ENCODE measurements at places on chromosomes 7 and 10.

DNA sequence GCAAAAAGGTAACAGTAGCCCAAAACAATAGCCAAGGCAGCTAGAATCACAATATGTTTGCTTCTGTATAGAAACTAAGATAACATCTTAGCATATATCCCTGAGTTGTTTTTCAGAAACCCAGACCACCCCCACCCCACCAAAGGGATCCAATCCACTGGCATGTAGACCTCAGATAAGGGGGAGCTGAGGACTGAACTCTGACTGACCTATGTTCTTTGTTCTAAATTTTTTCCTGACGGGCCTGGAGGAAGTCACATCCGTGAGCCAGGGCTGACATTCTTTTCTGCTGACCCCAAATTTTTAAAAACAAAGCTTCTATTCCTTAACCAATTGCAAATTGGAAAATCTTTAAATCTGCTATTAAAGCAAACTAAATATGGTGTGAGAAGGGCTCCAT lies 493.9 kb upstream of the IGFBP3 start:
- DNase-seq, result no peak

- no peak for DNase-seq
Measured at GRCh38 chr10:63884426-63884825, 363.2 kb downstream of the REEP3 start.

GRCh38 chr7:37038706-37039105 lies 314.4 kb upstream of the AOAH start:
- DNase-seq, result no peak

DNA sequence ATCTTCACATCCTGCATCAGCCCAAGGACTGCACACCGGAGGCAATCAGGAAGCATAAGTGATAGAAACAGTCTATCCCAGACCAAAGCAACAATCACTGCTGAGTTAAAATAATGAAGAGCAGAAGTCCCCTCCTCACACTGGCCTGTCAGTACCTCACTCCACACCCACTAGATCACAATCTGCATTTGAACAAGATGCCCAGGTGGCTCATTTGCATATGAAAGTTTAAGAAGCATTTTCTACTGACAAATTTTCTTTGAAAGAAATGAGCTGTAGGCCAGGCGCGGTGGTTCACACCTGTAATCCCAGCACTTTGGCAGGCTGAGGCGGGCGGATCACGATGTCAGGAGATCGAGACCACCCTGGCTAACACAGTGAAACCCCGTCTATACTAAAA lies 77.4 kb downstream of the CUL2 start:
- no peak for DNase-seq

DNA sequence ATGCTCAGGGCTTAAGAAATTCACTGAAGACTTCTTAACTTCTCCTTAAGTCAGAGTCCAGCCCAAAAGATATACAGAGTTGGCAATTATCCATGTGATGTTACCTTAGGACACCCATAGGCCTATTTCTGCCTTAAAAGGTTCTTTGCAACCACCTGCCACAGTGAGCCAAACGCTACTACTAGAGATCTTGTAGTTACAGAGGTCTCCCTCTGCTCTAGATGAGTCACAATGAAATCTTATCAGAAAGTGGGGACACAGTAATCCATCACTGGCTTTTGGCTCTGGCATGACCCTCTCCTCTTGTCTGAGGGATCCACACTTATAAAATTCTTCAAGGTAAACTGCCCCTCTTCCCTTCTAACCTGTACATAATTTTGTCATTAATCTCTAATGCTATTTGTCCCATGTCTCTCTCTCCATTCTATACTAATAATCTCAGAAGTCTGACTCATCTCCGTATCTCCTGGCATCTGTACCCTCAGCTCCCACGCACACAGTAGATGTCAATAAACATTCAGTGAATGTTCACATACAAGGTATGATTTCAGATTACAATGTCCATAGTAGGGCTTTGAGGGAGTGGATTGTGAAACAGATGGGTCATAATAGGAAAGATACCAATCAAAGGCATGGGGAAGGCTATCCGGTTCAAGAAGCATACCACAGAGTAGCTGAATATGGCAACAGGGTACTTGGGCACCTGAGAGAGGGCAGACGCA lies 112.1 kb downstream of the SGMS1 start:
- no peak for DNase-seq

- no peak for DNase-seq
Measured at GRCh38 chr10:62636825-62637248, 167.7 kb upstream of the ADO start.

GRCh38 chr10:101291331-101292193 lies 62.3 kb upstream of the LBX1 start:
- peak; percentile 21 for DNase-seq

DNA sequence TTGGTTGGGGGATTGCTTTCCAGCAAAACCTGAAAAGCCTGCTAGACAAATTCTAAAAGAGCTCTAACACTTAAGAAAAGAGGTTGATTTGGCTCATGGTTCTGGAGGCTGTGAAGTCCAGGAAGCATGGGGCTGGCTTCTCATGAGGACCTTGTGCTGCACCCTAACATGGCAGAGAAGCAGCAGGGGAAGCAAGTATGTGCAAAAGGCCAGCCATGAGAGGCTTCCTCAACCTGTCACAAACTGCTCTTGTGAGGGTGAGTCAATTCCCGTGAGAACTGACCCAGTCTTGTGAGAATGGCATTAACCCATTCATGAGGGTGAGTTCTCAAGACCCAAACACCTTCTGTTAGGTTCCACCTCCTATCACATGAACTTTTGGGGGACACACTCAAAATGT lies 54.3 kb upstream of the IGFBP3 start:
- no peak for DNase-seq

DNA sequence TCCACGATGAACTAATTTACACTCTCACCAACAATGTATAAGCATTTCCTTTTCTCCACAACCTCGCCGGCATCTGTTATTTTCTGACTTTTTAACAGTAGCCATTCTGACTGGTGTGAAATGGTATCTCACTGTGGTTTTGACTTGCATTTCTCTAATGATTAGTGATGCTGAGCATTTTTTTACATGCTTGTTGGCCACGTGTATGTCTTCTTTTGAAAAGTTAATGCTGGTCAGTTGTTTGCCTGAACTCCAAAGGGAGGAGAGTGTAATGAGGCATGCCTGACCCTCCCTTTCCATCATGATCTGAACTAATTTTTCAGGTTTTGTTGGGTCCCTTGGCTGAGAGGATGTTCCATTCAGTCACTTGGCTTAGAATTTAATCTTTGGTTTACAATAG lies 50.7 kb upstream of the SVIL start:
- DNase-seq, result no peak

DNA sequence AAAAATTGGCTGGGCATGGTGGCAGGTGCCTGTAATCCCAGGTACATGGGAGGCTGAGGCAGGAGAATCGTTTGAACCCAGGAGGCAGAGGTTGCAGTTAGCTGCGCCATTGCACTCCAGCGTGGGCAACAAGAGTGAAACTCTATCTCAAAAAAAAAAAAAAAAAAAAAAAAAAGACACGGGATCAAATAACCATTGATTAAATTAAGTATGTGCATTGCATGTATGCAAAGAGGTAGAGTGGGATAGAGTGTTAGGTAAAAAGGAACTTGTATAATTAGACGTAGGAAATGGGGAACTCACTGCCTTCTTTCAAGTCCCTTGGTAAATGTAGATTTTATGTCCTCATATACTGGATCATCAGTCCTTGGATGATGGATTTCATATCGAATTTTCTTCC lies 13.1 kb downstream of the VCL start:
- DNase-seq, result no peak

DNA sequence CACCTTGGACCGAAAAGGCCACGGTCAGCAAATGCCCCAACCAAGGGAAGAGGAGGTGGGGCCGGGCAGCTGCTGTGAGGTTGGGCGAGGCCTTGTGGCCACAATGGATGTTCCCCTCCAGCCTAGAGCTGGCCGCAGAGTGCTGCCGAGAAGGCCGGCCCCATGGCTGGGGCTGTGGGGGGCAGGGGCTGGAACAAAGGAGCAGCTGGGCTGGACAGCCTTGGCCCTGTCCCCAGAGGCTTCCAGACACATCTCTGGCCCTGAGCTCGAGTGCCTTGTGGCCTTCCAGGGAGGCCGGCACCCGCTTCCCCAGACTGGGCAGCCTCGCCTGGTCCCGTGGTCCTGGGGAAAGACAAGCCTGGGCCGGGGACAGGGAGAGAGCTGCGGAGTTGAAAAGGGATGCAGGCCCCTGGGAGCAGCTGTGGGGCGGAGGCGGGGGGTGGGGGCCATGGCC lies 88.0 kb downstream of the PDGFA start:
- no peak for DNase-seq

DNA sequence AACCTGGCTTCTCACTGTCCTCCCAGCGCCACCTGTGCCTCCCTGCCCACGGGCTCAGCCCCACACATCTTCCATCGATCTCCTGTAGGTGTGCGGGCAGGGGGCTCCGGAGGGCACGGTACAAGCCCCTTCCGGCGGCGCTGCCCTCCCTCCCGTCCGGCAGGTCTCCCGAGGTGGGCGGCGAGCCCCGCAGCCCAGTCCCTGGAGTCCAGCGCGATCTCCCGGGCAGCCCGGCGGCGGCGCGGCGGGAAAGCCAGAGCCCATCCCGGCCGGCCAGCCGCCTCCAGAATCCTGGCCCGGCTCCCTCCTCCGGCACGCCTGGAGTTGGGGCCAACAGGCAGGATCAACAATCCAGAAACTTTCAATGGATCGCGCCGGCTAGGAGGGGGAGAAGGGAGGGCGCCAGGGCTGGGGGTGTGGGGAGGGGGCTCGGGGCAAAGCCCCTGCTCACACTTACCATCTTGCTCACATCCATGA lies 100.1 kb downstream of the HIP1 start:
- DNase-seq, result no peak

- DNase-seq, result no peak
Measured at GRCh38 chr7:88037050-88037449, 103.0 kb downstream of the ADAM22 start.

- no peak for DNase-seq
Measured at GRCh38 chr10:30784897-30785605, 155.5 kb upstream of the LYZL2 start.

GRCh38 chr10:43396061-43396927 lies 12.7 kb downstream of the HNRNPF start:
- DNase-seq, result peak; percentile 56

DNA sequence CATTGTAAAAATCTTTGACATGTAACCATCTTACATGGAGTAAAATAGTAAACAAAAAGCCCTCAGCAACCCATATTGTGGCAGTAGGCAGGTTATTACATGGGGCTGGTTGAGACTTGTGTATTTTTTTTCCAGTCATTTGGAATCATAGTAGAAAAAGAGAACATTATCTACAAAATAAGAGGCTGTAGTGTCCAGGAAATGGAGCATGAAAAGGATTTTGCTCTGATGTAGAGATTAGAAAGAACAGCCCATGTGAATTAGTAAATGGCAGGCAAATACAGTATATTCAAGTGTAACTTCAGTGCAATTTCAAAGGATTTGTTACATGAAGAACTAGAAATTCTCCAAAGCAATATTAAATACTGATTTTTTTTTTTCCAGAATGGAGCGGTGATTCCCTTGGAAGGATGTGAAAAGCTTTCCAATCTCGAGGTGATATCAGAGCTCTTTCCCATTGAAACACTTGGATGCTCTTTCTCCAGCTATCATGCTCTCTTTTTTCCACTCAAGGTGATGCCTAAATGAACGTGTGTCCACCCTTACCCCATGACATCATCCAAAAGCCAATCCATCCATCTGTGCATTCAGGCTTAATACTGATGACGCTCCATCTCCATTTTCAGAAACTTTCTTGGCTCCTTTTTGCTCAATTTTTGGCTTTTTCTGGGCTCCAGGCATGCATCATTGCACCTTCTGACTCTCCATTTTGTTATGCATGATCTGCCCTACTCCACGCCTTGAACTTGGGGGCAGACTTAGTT lies 1034.7 kb downstream of the TYW1 start:
- no peak for DNase-seq

- no peak for DNase-seq
Measured at GRCh38 chr10:92816091-92816531, 32.2 kb upstream of the EXOC6 start.

DNA sequence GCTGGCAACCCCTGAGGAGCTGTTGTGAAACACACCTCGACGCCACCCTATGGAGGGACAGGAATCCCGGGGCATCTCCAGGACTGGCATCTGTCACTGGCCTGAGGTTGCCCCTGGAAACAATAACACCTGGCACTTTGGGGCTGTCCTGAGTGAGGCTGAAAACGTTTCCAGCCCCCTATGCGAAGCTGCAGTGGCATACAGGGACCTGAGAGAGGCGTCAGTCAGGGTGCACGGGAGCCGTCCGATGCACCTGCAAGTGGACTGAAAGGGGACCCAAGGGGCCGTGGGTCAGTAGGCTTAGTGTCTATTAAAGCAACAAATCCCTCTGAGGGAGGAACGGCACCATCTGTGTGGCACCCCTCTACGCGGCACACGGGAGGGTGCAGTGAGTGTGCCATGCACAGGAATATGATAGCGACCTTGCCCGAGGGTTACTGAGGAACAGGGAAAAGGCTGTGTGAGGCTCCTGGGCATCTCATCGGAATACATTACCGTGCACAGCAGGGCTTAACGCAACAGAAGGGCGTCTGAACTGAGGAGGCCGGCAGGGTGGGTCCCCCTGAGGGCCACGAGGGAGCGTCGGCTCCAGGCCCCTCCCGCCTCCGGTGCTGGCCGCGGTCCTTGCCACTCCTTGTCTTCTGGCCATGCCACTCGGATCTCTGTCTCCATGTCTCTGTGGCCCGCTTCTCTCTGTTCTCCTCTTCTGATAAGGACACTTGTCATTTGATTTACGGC lies 50.4 kb downstream of the FOXL3 start:
- no peak for DNase-seq

DNA sequence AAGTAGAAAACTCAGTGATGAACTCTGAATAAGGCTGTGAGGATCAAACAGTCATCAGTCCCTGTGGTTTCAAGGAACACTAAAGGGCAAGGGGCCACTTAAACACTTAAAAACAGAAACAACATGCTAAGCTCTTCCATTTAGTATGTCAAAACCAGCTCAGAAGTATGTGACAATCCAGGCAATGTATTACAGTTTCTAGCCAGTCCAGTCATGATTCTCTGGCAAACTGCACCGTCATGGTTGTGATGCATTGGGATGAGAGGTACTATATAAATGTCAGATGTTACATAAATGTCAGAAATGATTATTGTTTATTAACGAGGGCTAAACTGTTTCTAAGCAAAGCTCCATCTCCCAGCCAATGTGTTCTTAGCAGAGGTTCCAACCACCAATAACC lies 4.7 kb upstream of the CREB5 start:
- no peak for DNase-seq

DNA sequence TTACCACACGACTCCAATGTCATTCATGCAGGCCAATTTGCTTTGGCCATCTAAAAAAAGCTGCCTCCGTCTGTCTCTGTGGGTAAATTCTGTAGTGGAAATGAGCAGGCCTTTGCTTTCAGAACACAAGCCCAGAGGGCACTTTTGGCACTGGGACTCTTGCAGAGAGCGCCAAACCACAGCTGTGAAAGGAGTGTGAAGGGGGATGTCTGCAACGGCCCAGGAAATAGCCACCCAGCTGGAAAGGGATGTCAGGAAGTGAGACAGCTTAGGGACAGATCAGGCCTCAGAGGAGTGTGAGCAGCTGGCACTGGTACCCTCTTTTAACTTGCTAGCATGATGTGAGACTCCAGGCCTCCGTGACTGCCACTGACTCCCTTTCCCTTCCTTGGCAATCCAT lies 152.4 kb downstream of the DKK1 start:
- DNase-seq, result no peak
